AG10803 (cell line): ENCODE measurements at places on chromosomes 1 and 21.

- DNase-seq, result peak; percentile 59
These were observed 64.4 kb upstream of the TLR5 start for GRCh38 chr1:223207293-223208066.

DNA sequence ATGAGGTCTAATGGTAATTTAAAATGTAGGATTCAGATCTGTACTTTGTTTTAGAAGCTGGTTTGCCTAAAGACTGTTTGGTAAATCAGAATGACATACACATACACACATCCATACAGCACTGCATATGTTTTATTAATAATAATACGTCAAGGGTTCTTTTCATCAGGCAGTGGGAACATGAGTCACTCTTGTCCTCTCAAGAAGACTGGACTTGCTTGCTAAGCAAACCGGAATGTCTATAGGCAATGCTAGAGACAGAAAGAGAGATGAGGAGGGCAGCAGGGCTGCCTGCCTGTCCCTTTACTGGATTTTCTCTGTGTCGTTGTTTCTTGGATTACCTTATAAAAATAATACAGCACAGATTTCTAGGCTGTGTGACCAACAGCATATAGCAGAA is 119.1 kb upstream of the GALNT2 start:
- DNase-seq, result no peak

GRCh38 chr1:75618382-75618781 is 7.5 kb upstream of the SLC44A5 start:
- no peak for DNase-seq

GRCh38 chr1:205020466-205020865 is 22.5 kb upstream of the CNTN2 start:
- DNase-seq, result no peak

GRCh38 chr1:74396933-74397332 is 115.5 kb downstream of the LRRC53 start:
- DNase-seq, result no peak

- no peak for DNase-seq
These were observed 10.5 kb downstream of the C1orf115 start for GRCh38 chr1:220700556-220701179.

DNA sequence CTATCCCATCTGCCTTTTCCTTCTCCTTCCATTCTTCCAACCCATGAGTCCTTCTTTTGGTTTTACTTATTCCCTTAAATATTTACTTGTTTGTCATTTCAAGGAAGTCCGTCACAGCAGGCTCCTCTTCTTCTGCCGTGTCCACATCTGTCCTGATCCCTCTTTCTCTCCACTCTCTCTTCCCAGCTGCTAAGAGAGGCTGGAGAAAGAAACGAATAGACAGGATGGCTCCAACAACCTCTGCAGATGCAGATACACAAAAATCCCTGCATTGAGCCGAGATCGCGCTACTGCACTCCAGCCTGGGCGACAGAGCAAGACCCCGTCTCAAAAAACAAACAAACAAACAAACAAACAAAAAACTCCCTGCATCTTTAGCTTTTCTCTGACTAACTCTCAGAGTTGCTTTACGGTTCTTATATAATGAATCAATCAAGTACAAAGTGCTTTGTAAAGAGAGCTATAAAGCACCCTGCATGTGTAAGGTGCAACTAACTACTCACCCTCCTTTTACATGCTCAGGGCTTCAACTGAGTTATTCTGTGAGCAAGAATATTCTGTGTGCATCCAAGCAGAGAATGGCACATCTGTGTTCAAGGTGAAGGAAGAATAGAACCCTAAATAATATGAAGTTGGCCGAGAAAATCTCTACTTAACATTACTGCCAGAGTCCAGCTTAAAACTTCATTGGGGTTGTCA is 3.8 kb upstream of the SAMD13 start:
- DNase-seq, result no peak

- DNase-seq, result no peak
These were observed 510.3 kb downstream of the SMYD3 start for GRCh38 chr1:245996811-245997210.

DNA sequence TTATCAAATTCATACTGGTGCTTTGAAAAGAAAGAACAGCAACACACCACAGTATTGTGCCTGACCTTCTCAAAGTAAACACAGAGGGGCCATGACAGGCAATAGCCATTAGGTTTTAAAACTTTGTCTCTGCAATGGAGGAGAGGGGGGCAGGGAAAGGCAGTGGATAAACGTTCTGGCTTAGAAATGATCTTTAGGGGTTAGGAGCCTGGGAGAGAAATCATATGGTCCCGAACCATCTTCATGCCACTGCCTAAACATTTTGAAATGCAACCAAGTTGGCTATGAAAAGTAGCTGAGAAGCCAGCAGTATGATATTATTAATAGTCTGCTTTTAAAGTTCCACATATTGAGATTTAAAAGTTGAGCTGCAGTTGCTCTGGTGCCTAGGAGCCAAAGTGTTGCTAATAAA is 39.8 kb downstream of the PLPP3 start:
- DNase-seq, result no peak

- DNase-seq, result no peak
These were observed 61.5 kb downstream of the KIF1B start for GRCh38 chr1:10271869-10272268.

DNA sequence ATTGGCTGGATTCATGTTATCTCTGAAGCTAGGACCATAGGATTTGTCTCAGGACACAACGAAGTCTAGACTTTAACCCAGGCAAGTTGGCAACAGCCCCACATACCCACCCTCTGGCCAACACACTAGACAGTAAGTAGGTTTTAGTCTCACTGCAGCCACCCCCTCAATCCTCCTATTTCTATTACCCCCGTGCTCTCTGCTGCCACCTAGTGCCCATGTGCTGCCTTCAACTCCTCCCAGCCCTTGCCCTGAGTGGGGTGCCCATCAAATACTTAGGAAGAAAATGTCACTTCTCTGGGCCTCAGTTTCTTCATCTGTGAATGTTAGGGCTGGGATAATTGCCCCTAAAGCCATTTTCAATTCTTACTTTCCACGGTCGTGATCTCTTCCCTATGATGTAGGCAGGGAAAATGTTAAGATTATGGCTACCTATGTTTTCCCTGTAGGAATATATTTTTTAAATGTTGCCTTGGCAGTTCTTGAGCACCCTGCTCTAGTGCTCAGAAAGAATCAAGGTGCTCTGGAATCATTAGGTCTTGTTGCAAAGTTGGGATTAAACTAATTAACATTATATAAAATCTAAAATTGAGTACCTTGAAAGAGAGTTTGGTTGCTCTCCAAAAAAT is 213.0 kb downstream of the LMX1A start:
- DNase-seq, result no peak
